Hematopoietic multipotent progenitor cell treated with erythropoietin and hydrocortisone succinate and interleukin-3 and kit ligand, for 8 days (in vitro differentiated cells): ENCODE measurements at places on chromosomes 2 and 18.

GRCh38 chr2:65407240-65407639 is 25.2 kb downstream of the SPRED2 start:
- DNase-seq: peak; percentile 27

DNA sequence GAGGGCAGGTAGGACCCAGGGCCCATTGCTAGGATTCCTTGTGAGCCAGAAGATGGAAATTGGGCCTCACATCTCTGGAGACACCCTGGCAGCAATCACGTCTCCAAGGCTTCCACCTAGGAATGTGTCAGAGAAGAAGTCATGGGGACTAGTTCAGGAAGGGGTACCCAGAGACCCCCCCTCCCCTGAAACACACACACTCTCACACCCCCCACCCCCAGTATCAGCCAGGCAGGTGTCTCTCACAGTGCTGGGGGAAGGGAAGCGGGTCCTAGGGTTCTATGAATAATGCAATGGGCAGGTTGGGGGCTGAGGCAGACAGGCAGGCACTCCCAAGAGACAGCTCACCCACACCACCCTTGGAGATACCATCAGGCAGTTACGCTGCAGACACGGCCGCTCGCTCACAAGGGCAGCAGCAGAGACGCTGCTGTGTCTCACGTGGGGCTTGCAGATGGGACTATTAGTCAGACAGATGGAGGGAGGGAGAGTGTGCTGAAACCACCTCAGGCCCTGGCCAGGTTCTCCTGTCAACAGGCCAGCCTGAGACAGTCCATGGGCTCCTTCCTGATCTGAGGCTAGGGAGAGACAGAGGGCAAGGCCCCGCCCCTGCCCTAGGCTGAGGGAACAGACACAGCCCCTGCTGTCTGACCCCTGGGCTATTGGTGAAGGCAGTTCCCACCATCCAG is 134.6 kb downstream of the CYP26B1 start:
- DNase-seq: no peak

- no peak for DNase-seq
Observed at GRCh38 chr2:128359841-128360240, 41.2 kb upstream of the HS6ST1 start.

- DNase-seq: no peak
Observed at GRCh38 chr2:213766465-213766901, 482.2 kb downstream of the SPAG16 start.

- peak; percentile 47 for DNase-seq
Observed at GRCh38 chr18:58143386-58143785, 99.4 kb downstream of the NEDD4L start.

GRCh38 chr18:49020621-49021021 is 69.9 kb upstream of the SMAD7 start:
- DNase-seq: no peak
